ENCODE measurements at places on chromosomes 12 and 14.

DNA sequence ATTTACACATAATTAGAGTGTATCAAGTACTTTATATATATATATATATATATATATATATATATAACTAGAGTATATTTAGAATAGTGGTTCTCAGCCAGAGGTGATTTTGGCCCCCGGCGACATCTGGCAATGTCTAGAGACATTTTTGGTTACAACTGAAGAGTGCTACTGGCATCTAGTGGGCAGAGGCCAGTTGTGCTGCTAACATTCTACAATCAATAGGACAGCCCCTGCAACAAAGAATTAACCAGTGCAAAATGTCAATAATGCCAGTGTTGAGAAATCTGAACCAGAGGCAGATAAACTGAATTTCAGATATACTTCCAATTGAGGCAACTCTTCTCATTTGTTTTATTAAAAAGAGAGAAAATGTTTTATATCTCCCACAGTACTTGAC is 8.9 kb downstream of the GTF2A1 start:
- no peak for DNase-seq

DNA sequence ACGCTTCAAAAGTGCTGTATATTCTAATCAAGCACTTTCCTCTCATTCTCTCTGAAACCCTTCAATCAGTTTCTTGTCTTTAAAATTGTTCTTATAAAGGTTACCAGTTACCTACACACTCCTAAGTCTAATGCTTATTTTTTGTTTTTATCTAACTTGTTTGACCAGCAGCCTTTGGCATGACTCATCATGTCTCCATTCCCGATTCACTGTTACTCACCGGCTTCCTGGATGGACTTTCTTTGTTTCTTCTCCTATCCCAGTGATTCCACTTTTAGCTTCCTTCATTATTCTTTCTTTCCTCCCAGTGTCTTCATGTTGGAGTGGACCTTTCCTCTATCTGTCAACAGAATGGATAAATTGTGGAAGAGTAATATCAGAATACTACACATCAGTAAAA is 368.6 kb upstream of the CCDC196 start:
- no peak for DNase-seq

- no peak for DNase-seq
These were observed 12.1 kb downstream of the SLC7A8 start for GRCh38 chr14:23171222-23171975.

DNA sequence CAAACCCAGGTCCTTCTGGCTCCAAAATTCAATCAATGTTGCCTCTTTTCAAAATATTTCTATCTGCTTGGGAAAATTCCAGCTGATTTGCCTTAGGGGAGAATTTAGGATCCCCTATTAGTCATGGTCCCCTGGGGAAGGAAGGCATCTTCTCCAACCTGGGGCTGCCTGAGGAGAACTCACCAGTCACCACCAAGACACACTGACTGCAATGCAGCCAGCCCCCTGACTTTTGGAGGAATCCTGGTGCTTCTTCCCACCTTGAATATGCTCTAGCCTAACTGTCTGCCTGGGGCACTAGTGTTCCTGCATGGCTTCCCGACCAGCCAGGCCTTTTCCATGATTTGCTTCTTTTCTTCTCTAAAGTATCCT is 71.8 kb upstream of the BCL2L14 start:
- no peak for DNase-seq

DNA sequence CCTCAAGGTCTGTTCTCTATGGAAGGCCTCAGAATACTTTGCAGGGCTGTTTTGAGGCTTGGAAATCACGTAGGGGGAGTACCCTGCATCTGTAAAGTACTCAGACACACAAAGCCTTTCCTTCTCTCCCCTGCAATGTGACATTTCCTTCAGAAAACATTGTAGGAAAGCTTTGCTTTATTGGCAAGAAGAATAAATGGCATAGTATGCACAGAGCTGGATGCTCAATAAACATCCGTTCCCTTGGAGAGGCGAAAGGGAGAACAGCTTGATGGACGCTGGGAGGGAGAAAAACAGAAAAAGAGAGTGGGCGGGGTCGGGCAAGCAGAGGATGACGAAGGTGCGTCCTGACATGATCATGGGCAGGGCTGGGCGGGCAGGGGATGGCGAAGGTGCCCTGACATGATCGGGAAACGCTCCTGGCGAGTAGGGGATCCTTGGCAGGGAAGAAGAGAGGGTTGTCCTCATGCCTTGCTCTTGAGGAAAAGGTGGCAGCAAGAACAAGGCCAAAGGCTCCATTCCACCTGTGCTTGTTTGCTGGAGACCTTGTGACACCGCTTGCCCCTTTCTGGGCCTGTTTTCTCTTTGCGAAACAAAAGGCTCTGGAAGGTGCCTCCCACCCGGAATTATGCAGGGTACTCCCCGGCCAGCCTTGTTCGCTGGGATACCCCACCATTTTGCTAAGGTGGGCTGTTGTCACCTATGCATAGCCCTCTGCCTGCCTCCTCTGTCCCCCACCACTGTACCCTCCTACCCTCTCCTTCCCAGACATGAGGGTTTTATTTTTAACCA is 21.1 kb downstream of the IRF2BPL start:
- DNase-seq, result no peak

- DNase-seq, result no peak
These were observed 344 bp downstream of the LPAR5 start for GRCh38 chr12:6635375-6635855.

GRCh38 chr14:104891664-104892530 is 26.8 kb downstream of the CEP170B start:
- DNase-seq, result no peak

DNA sequence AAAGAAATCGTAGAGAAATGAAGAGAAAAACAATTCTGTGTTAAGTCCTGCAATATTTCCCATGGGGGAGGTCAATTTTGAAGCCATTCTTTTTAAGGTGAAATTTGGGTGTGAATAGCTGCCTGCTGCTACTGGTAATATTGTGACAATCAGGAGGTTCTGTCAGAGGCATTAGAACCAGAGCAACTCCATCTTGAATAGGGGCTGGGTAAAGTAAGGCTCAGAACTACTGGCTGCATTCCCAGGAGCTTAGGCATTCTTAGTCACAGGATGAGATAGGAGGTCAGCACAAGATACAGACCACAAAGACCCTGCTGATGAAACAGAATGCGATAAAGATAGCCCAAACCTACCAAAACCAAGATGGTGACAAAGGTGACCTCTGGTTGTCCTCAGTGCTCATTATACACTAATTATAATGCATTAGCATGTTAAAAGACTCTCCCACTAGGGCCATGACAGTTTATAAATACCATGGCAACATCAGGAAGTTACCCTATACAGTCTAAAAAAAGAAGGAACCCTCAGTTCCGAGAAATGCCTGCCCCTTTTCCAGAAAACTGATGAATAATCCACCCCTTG is 24.8 kb upstream of the MTHFD1 start:
- DNase-seq, result no peak

GRCh38 chr12:94318181-94318580 is 141.5 kb downstream of the CEP83 start:
- DNase-seq, result no peak

- no peak for DNase-seq
These were observed 82.6 kb downstream of the ERC1 start for GRCh38 chr12:1073652-1074051.

- DNase-seq, result peak; percentile 56
These were observed 418.5 kb downstream of the TMEM121 start for GRCh38 chr14:105944632-105945610.

- no peak for DNase-seq
These were observed 100.6 kb downstream of the HEATR5A start for GRCh38 chr14:31319701-31320100.

GRCh38 chr12:33825442-33825841 is 196.9 kb upstream of the ALG10 start:
- DNase-seq, result no peak

DNA sequence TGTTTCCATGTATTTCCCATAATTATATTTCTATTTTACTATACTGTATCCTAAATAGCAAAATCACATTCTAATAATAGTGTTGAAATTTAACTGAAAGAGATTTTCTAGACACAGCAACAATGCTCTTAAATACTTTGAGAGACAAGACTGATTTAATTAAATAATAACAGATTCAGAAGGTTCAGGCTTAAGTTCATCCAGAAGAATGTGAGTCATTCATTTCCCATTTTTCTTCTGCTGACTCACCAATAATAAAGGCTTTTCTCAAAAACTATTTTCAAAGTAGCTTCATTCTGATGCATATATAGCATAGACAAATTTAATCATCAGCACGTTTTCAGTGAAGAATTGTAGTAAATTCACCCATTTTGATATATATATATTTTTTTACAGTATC is 481.4 kb downstream of the MDGA2 start:
- no peak for DNase-seq

- no peak for DNase-seq
These were observed 11.6 kb downstream of the RAPGEF3 start for GRCh38 chr12:47747126-47747525.

DNA sequence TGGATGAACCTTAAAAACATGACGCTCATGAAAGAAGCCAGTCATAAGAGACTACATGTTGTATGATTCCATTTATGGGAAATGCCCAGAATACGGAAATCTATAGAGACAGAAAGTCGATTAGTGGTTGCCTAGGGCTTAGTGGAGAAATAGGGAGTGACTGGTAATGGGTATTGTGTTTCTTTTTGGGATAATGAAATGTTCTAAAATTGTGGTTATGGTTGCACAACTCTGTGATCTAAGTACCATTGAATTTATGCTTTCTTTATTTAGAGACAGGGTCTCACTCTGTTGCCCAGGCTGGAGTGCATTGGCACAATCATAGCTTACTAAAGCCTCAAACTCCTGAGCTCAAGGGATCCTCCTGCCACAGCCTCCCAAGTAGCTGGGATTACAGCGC is 8.0 kb downstream of the RBMS2 start:
- no peak for DNase-seq

DNA sequence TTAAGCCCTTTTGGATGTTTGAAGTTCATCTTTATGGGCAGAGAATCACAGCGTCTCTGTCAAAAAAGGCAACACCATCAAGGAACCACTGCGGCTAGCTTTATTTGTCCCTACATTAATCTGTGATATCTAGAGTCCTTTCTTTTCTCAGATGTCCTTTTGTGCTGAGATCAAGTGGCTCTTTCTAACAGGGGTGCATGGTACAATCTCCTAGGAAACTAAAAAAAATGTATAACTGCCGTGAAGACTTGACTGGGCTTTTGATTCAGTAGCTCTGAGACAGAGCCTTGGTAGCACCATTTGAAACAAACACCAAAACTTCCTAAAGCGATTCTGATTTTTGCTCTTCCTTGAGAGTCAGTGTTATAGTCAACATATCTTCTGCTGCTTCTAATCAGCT is 33.3 kb downstream of the KCNK13 start:
- DNase-seq, result no peak

GRCh38 chr12:16972923-16973770 is 367.2 kb upstream of the LMO3 start:
- no peak for DNase-seq

- DNase-seq, result no peak
These were observed 118.1 kb downstream of the RERGL start for GRCh38 chr12:17971850-17972249.

Measured in stimulated activated CD4-positive, alpha-beta T cell treated with anti-CD3 and anti-CD28 coated beads, TNF-alpha, amount 100 ng/mL, for 4 hours (primary cell).